ENCODE measurements at places on chromosomes 7 and 10.
A peak's percentile ranks its signal among the peaks of the same experiment; 100 is the strongest.

GRCh38 chr7:149023662-149024061, 4.6 kb downstream of the PDIA4 start:
- DNase-seq: no peak

GRCh38 chr7:50312250-50313162, 8.0 kb downstream of the IKZF1 start:
- DNase-seq: peak; percentile 64

- DNase-seq: no peak
These were observed 243.5 kb downstream of the DNAJB6 start for GRCh38 chr7:157580324-157580723.

DNA sequence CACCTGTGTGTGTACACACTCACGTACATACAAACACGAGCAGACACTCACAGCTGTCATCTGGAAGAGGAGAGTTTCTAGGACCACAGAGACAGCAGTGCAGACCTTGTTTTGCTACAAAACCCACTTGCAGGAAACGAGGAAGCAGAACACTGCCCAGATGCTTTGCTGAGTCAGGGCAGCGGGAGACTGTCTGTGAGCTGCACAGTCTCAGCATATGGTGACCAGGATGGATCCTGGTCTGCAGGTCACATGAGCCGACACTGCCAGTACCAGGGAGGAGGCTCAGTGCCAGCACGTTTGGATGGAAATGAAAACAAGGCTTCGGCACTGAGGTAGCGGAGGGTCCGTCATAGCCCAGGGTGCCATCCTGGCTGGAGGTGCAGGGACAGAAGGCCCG, 117.6 kb upstream of the DPP6 start:
- no peak for DNase-seq

- DNase-seq: no peak
These were observed 156.3 kb upstream of the HGF start for GRCh38 chr7:81926154-81926553.

DNA sequence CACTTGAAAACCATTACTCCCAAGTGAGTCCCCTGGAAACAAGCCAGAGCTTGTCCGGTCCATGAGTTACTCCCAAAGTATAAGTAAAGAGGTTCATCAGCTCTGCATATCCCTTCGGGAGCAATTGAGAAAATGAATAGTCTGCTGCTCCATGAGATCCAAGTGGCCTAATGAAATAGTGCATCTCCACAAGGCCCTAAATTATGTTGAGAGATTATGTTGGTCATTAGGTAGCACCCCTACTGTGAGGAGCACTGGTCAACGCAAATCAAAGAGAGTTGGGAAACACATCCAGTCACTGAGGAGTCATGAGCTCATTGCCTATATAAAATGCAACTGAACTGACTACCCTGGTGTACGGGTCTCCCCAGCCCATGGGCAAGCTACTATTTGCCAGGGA, 205.5 kb upstream of the AOAH start:
- DNase-seq: no peak

DNA sequence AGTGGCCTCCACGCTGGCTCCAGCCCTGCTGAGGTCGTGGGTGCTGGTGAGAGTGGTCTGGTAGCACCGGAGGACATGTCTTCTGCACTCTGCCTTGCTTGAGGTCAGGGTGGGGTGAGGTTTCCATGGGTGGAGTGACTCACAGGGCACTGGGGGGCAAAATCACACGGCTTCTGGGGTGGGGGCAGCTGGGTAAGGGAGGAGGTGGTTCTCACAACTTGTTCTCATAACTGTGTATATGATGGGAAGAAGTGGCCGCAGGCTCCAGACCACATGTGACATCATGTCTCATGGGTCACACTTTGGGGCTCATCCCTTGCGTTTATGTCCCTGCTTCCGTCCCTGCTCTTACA, 884 bp upstream of the PRF1 start:
- DNase-seq: no peak

Measured in hematopoietic multipotent progenitor cell treated with erythropoietin and hydrocortisone succinate and interleukin-3 and kit ligand, for 4 days (in vitro differentiated cells).